Activated naive CD8-positive, alpha-beta T cell treated with anti-CD3 and anti-CD28 coated beads for 36 hours (primary cell): ENCODE measurements at places on chromosomes 2 and 18. TPM values are rescaled to one million over a fixed set of nuclear protein-coding genes. Genes with fewer than 3 reads are reported as not detected.
A peak's percentile ranks its signal among the peaks of the same experiment; 100 is the strongest.

GRCh38 chr18:48557640-48558174 lies 18.9 kb downstream of the CTIF start:
- no peak for DNase-seq

The CD207 gene
- total RNA-seq = not detected

DNA sequence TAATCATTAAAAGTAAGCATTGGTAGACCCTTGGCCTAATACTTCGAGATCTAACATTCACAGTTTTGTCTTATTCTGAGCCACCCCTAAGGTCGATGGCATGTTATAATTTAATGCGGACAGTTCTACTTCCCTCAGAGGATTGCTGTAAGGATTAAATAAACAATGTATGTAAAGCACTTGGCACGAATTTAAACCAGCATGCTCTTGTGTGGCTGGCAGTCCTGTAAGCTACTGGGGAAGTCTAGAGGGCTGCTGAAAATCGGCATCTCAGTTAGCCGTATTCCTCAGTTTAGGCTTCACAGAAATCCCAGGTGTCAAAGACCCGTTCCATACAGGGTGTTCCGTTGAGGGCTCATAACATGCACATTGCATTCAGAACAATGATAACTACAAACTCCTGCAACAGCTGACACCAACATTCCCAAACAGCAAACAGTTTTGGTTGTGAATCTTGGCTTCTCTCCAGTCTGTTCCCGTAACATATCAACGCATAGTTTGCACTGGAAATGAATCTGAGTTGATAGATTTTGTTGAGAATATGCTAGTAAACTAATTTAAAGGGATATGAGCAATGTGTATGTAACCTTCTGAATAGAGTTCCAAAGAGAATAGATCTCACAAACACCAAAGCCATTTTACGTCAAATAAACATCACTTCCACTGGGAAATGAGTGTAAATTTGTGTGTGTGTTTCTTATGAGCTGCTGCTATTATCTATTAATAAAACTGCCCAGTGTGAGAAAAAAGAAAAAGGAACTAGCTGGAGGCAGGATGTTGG lies 52.2 kb upstream of the ACKR3 start:
- DNase-seq = no peak

- DNase-seq = no peak
These were observed 114.7 kb downstream of the KCNF1 start for GRCh38 chr2:11026286-11026921.

DNA sequence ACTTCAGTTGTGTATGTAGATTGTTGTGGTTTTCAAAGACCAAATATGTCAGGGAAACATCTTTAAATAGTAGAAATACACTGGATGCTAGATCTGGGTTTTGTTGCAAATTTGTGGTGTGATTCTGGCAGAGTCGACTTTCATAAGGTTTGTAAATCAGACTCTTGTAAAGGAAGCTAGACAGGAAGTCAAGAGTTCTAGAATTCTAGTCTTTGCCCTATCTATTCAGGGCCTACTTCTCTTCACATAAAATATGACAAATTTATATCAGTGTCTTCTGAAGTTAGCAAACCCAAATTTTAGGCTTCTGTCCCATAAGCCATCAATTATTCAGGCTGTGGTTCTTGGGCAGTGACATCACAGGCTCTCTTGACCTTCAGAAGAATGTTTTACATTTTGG lies 1579.2 kb upstream of the PIK3C3 start:
- DNase-seq = no peak

DNA sequence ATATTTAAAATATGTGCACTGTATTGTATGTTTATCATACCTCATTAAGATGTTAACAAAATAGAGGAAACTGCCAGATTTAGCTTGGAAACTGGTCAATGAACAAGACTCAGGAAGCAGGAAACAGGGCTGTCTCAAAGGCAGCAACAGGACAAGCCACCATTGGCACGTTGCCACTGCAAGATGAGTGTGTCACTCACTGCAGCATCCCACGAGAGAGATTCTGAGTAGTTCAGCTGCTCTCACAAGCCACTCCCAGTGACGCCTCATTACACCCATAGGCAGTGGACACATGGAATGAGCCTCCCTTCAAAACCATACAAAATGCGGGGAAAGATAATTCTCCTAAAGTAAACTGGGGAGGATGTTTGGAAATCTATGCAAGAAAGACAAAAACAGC lies 181.9 kb upstream of the DLGAP1 start:
- DNase-seq = no peak

The CYS1 gene
- not detected for total RNA-seq

The SERPINB8 gene
- 17.0 TPM for total RNA-seq

DNA sequence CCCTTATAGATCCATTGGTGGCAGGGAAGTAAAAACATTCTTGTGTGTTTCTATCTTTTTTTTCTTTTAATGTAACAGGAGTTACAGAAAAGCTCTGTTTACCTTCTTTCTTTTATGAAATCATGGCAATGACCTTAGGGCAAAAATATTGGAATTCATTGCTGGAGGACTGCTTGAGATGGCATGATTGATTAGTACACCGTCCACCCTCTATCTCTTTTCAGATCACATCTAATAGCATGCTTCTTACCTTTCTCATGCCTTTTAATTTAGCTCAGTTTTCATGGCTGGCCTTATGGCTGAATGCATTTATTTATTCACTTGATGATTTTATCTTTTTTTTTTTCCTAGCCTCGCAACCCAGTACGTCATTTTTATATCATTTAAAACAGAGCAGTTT lies 177.6 kb upstream of the CDH20 start:
- no peak for DNase-seq

DNA sequence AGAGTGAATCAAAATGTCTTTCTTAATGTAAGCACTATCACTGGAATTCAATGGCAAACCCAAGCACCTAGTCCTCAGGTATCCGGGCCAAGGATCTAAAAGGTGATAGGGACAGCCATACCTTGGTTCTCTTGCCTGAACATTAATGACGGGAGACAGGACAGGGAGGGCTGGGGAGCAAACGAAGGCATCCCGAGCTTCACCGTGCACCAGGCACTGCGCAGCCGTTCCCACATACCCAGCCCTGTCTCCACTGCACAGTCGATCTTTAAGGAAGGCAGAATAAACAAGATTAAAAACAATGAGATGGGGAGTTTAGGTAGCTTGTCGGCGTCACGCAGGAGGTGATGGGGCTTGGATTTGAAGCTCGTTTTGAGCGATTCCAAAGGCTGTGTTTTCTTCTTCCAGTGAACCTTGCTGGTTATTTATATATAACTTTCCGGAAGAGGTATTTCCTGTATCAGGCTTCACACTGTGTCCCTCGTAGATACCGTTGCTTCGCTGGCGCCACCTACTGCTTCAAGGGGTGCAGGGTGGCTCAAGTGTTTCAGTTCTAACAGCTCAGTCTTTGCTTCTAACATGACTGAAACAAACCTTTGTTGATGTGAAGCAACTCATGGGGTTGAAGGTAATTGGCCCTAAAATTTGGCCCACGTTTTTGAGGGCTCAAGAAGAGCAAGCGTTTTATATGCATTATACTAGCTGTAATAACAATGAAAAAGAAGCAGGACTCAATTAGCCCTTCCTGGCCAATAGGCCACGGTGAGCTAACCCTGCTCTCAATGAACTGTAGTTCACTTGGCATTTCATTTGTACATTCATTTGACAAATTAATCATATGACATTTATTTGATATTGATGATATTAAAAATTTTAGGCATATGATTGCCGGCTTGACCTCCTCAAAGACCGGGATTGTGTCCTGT lies 77.4 kb downstream of the DCDC2C start:
- peak; percentile 66 for DNase-seq

The ATP5F1A gene
- total RNA-seq = 519 TPM

The ANKRD30B gene
- not detected for total RNA-seq

The DNAH7 gene
- 0.18 TPM for total RNA-seq

The PNPT1 gene
- total RNA-seq = 78.0 TPM

The RPL31 gene
- 1,614 TPM for total RNA-seq
